ENCODE measurements at places on chromosomes 6 and 20.

DNA sequence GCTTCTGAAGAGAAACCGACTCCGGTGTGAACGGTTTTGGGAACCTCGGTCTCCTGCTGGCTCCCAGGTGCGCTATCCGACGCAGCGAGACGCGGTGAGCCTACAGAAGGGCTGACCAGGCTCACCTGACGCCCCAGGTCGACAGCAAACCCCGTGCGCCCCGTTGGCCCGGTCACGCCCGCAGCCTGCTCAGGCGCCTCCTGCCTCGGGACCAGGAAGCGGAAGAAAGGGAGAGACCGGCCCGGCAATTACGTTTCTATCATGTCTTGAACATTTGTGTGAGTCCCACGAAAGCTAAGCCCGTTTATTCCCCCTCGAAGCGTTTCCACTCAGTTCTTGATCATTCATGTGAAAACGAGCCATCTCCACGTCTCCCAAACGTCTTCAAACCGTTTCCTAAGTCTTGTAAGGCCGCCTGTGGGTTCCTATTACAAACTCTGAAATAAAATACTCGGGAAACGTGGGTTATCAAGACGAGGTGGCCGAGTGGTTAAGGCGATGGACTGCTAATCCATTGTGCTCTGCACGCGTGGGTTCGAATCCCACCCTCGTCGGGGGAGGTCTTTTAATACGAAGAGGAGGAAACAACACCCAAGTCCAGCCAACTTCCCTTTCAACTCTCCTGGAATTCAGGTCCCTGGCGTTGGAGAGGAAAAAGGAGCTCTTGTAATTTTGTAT is 150.5 kb upstream of the PRSS16 start:
- no peak for DNase-seq
- H3K27me3 ChIP-seq = no peaks in the 10 kb centered on the region
- no peak overlapping the region for H3K27ac ChIP-seq
- peak overlapping the region; percentile 57 for H3K4me3 ChIP-seq

GRCh38 chr6:47169785-47170616 is 127.9 kb upstream of the ADGRF1 start:
- no peak overlapping the region for H3K4me3 ChIP-seq
- DNase-seq = no peak
- H3K27ac ChIP-seq = no peak overlapping the region
- no peaks in the 10 kb centered on the region for H3K27me3 ChIP-seq
- H3K4me1 ChIP-seq = no peaks in the 10 kb centered on the region

DNA sequence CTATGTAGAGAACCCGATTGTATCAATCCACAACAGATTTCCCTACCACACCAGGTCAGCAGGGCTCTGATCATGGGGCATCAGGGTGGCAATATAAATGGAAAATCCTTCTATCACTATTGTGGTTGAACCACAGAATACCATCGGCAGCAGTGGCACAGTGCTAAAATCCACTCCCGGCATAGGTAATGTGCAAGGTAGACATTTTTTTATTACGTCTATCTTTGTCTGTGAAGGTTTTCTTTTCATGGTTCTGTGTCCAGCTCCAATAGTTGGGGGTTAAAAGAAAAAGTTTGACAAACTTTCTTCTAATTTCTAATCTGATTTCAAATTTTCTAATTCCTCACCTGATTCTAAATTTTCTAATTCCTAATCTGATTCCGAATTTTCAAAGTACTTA is 302.7 kb upstream of the PREP start:
- no peak overlapping the region for H3K27ac ChIP-seq
- H3K4me1 ChIP-seq = no peaks in the 10 kb centered on the region
- H3K36me3 ChIP-seq = no peaks in the 10 kb centered on the region

DNA sequence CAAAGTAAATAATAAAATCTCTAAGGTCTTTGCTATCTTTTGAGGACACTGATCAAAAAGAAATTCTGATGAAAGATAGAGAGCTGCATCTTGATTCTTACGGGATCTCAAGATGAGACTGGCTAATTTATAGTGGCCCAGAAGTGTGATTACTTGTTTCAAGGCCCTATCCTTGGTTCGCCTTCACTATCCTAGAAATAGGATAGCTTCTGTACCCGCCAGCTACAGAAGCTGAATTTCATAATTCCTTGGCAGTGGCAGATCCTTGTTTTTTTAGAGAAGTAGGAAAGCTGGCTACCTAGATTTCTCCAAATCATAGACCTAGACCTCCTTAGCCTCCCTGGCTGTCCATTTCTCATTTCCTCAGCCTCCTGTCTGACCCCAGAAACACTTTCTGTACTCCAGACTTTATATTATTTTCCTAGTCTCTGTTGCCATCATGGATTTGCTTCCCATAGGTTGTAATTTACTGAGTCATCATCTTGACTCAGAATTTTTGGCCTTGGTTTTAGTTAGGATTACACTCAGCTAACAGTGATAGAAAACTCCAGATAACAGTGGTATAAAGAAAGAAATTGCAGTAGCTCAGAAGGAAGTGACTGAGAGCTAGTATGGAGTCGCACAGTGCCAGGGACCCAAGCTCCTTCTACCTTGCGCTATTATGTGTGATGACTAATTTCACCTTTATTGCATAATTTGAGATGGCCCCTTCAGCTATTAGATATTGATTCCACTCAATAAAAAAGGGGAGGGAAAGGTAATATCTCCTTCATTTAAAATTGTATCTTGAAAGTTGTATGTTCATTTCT is 27.7 kb downstream of the PHF3 start:
- DNase-seq = no peak
- no peaks in the 10 kb centered on the region for H3K27me3 ChIP-seq
- no peaks in the 10 kb centered on the region for H3K36me3 ChIP-seq
- H3K27ac ChIP-seq = no peak overlapping the region

- H3K36me3 ChIP-seq = no peaks in the 10 kb centered on the region
- peaks cover 29% of the 10 kb centered on the region for H3K4me1 ChIP-seq
- H3K27me3 ChIP-seq = no peaks in the 10 kb centered on the region
- no peak overlapping the region for H3K27ac ChIP-seq
- no peak for DNase-seq
Measured at GRCh38 chr6:111468329-111469012, 14.5 kb downstream of the REV3L start.

DNA sequence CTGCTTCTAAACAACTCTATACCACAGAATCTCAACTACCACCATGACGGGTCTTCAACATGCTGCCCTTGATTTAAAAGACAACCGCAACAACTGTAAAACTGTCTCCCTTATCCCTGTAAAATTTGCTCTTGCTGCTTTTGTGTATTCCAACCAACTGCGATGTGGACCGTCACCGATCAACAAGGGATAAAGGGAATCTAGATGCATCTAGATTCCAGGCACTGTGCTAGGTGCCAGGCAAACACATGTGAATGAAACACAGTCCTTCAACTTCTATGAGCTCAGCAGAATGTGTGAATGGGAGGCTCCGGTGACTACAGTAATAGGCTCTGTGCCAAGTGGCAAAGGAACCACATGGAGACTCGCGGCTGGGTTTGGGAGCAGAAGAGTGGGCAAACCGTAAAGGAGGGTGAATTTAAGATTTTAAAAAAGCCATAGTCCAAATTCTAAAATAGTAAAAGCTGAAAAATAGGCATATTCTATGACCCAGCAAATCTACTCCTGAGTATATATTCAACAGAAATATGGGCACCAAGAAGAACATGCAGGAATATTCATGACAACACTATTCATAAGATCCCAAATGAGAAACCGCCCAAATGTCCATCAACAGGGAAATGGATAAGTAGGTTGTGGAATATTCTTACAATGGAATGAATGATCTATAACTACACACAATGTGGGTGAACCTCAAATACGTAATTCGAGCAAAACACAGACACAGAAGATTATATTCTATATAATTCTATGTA is 3.7 kb upstream of the PRND start:
- DNase-seq = no peak
- peaks cover 3% of the 10 kb centered on the region for H3K4me1 ChIP-seq
- H3K27me3 ChIP-seq = no peaks in the 10 kb centered on the region
- H3K4me3 ChIP-seq = no peak overlapping the region
- H3K27ac ChIP-seq = no peak overlapping the region
- no peaks in the 10 kb centered on the region for H3K36me3 ChIP-seq
